ENCODE measurements at places on chromosomes 11 and 22. TPM values are rescaled to one million over a fixed set of nuclear protein-coding genes. Genes with fewer than 3 reads are reported as not detected.

DNA sequence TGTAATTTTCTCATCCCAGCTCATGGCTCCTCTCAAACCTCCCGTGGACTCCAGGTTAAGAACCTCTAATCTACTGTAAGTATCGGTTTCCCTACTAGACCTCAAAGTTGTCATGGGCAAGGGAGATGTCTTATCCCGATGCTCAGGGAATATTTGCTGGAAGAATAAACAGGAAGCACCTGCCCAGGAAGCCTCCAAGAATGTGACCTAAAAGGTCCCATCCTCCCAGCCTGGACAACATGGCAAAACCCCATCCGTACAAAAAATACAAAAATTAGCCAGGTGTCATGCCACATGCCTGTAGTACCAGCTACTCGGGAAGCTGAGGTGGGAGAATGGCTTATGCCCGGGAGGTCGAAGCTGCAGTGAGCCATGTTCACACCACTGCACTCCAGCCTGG, 62.4 kb downstream of the APOL1 start:
- H3K4me3 ChIP-seq: no peak overlapping the region
- H3K27me3 ChIP-seq: no peaks in the 10 kb centered on the region
- H3K27ac ChIP-seq: no peak overlapping the region
- H3K4me1 ChIP-seq: peaks cover 4% of the 10 kb centered on the region

DNA sequence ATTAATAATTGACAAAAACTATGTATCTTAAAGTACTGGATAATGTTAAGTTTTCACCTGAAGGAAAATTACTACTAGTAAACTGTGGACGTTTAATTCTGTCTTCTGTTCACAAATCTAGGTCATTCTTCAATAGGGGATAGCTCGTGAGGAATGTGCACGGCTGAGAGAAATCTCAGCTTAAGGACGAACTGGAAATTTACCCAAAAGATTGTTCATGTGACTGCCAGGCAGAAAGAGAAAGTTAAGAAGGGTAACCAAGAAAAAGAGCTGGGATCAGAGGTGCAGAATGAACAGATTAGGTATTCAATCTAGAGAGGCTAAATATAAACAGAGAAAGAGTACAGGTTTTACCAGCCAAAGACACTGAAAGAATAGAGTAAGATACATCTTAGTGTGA, 245.3 kb downstream of the CASP12 start:
- no peak overlapping the region for H3K4me3 ChIP-seq
- peaks cover 38% of the 10 kb centered on the region for H3K4me1 ChIP-seq
- no peak for DNase-seq
- H3K27me3 ChIP-seq: peaks cover 8% of the 10 kb centered on the region

GRCh38 chr22:24875862-24876506, 70.0 kb downstream of the SGSM1 start:
- no peak overlapping the region for H3K27ac ChIP-seq
- H3K4me3 ChIP-seq: no peak overlapping the region
- DNase-seq: peak; percentile 73
- H3K27me3 ChIP-seq: no peaks in the 10 kb centered on the region
- H3K36me3 ChIP-seq: no peaks in the 10 kb centered on the region

GRCh38 chr11:104984808-104985207, 16.4 kb upstream of the CASP4 start:
- no peaks in the 10 kb centered on the region for H3K4me1 ChIP-seq
- no peaks in the 10 kb centered on the region for H3K36me3 ChIP-seq
- DNase-seq: no peak

GRCh38 chr11:5684036-5684645, 733 bp downstream of the TRIM5 start:
- H3K4me1 ChIP-seq: peaks cover 48% of the 10 kb centered on the region
- peak overlapping the region; percentile 95 for H3K27ac ChIP-seq
- no peaks in the 10 kb centered on the region for H3K27me3 ChIP-seq
- H3K36me3 ChIP-seq: peaks cover 17% of the 10 kb centered on the region

GRCh38 chr11:61862714-61863547, 28.4 kb downstream of the FADS3 start:
- DNase-seq: no peak
- H3K27me3 ChIP-seq: no peaks in the 10 kb centered on the region
- H3K4me3 ChIP-seq: no peak overlapping the region
- peaks cover 52% of the 10 kb centered on the region for H3K36me3 ChIP-seq
- no peaks in the 10 kb centered on the region for H3K4me1 ChIP-seq
- no peak overlapping the region for H3K27ac ChIP-seq

GRCh38 chr11:126751242-126751641, 249.3 kb downstream of the KIRREL3 start:
- no peaks in the 10 kb centered on the region for H3K36me3 ChIP-seq
- H3K27ac ChIP-seq: no peak overlapping the region
- H3K4me1 ChIP-seq: no peaks in the 10 kb centered on the region
- peaks cover 2% of the 10 kb centered on the region for H3K27me3 ChIP-seq
- no peak overlapping the region for H3K4me3 ChIP-seq

GRCh38 chr11:35947437-35947836, 3.6 kb downstream of the LDLRAD3 start:
- no peaks in the 10 kb centered on the region for H3K36me3 ChIP-seq
- H3K4me3 ChIP-seq: no peak overlapping the region
- no peak overlapping the region for H3K27ac ChIP-seq
- peaks cover 7% of the 10 kb centered on the region for H3K4me1 ChIP-seq
- H3K27me3 ChIP-seq: peaks cover 44% of the 10 kb centered on the region
- no peak for DNase-seq

DNA sequence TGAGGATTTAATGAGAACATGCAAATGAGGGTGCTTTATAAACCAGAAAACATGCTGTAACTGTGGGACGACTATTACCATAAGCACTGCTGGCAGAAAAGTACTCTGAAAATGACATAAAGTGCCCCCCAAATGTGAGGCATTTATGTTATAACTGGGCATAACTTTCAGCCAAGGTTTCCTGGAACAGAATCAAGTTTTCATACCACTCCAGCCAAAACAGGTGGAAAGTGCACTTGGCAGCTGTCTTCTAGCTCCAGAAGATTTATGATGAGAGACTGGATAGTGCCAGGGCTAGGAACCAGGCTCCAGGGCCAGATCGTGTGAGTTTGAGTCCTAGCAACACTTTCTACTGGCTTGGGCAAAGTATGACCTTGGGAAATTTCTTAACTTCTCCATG, 339.2 kb downstream of the TENM4 start:
- no peak for DNase-seq
- no peak overlapping the region for H3K27ac ChIP-seq
- H3K4me3 ChIP-seq: no peak overlapping the region
- H3K4me1 ChIP-seq: no peaks in the 10 kb centered on the region

DNA sequence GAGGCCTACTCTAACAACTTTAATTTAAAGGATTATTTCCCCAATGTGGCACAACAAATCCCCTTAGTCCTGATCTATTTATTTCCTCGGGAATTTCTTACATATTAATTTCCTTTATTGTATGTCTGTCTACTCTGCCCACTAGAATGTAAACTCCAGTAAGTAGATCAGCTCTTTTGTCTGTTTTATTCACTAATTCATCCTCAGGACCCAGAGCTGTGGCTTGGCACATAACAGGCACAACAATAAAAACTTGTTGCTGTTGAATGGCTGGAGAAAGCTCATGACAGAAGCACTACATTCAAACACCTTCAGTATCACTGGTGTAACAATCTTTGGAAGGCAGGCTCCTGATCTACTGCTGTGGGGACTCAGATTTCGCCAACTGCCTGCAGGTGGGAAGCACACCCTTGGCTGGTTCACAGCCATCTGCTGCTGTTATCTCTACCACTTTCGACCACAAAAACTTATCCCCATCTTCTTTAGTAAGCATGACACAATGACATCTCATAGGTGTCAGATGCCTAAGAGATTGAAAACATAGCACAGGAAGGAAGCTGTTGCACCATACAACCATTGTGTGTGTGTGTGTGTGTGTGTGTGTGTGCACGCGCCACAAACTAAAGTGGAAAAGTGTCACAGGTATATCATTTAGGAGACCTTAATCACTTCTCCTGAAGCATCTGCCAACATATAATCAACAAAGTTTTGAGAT, 11.9 kb downstream of the HIRA start:
- H3K4me3 ChIP-seq: peak overlapping the region; percentile 52
- H3K27me3 ChIP-seq: no peaks in the 10 kb centered on the region
- peak; percentile 84 for DNase-seq
- H3K36me3 ChIP-seq: peaks cover 21% of the 10 kb centered on the region
- peak overlapping the region; percentile 83 for H3K27ac ChIP-seq

- H3K27ac ChIP-seq: no peak overlapping the region
- no peak overlapping the region for H3K4me3 ChIP-seq
- no peaks in the 10 kb centered on the region for H3K36me3 ChIP-seq
Observed at GRCh38 chr11:110512026-110512425, 82.3 kb downstream of the FDX1 start.

GRCh38 chr11:33412241-33412640, 155.1 kb downstream of the HIPK3 start:
- H3K27me3 ChIP-seq: peaks cover 9% of the 10 kb centered on the region
- H3K27ac ChIP-seq: no peak overlapping the region
- H3K4me1 ChIP-seq: no peaks in the 10 kb centered on the region

DNA sequence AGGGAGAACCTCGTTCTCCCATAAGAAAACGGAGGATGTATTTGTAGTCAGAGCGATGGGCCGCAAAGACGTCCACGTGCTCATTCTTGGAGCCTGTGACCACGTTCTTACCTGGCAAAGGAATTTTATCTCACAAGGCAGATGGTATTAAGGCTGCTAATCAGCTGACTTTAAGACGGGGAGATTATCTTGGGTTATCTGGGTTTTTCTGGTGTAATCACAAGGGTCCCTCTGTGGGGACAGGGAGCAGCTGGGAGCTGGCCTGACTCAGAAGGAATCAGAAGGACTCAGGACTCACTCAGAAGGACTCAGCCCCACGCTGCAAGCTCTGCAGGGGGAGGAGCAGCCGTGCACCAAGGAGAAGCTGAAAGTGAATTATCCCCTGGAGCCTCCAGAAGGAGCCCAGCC, 7.5 kb upstream of the SIGIRR start:
- H3K36me3 ChIP-seq: peaks cover 18% of the 10 kb centered on the region
- peaks cover 6% of the 10 kb centered on the region for H3K4me1 ChIP-seq
- no peak overlapping the region for H3K4me3 ChIP-seq
- no peaks in the 10 kb centered on the region for H3K27me3 ChIP-seq
- no peak for DNase-seq

DNA sequence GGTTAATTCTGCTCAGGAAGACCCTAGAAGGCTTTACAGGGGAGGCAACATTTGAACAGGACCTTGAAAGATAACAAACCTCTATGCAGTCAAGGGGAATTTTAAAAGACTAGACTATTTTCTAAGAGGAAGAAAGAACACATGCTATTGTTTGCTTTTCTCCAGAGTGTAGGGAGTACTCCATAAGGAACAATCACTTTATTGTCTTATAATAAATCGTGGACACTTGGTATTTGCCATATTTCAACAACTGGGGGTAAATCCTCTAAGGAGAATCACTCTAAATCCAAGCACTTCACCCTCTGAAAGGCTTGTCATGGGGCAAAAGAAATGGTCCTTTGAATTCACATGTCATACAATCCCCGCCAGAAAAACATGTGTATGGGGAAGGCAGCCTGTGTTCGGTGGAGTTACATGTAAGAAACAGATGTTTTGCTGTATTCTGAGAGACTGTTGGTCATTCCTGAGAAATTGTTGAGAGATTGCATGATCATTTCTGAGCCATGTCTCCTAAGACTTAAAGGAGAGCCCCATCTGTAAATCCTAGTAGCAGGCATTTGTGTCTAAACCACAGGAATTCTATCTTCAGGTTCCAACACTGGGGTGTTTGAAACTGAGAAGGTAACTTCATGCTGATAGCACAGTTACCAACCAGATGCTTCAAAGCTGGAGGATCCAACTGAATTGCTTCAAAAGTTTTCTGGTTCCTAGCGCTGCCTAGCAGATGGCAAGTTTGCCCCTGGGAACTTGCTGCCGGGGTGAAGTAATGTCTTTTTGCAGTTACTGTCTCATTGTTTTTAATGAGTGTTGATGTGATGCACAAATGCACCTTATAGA, 66.8 kb downstream of the FZD4 start:
- no peak for DNase-seq
- H3K36me3 ChIP-seq: no peaks in the 10 kb centered on the region
- H3K4me1 ChIP-seq: no peaks in the 10 kb centered on the region
- peaks cover 9% of the 10 kb centered on the region for H3K27me3 ChIP-seq

- no peak for DNase-seq
- H3K27me3 ChIP-seq: peaks cover 7% of the 10 kb centered on the region
- peak overlapping the region; percentile 40 for H3K4me3 ChIP-seq
- peaks cover 21% of the 10 kb centered on the region for H3K4me1 ChIP-seq
- H3K27ac ChIP-seq: peak overlapping the region; percentile 32
Observed at GRCh38 chr11:66020618-66021357, 5.5 kb downstream of the CATSPER1 start.

- peak overlapping the region; percentile 81 for H3K4me3 ChIP-seq
- H3K36me3 ChIP-seq: peaks cover 11% of the 10 kb centered on the region
- no peaks in the 10 kb centered on the region for H3K27me3 ChIP-seq
Observed at GRCh38 chr11:76380159-76380976, 564 bp downstream of the THAP12 start.

GRCh38 chr11:33187998-33188722, 26.9 kb upstream of the CSTF3 start:
- no peak for DNase-seq
- H3K36me3 ChIP-seq: no peaks in the 10 kb centered on the region
- H3K27me3 ChIP-seq: peaks cover 2% of the 10 kb centered on the region
- H3K4me3 ChIP-seq: no peak overlapping the region

- no peaks in the 10 kb centered on the region for H3K27me3 ChIP-seq
- no peak for DNase-seq
- H3K36me3 ChIP-seq: peaks cover 33% of the 10 kb centered on the region
- no peak overlapping the region for H3K27ac ChIP-seq
Observed at GRCh38 chr22:46175631-46176030, 25.3 kb downstream of the PPARA start.

- no peaks in the 10 kb centered on the region for H3K27me3 ChIP-seq
- no peak for DNase-seq
- H3K36me3 ChIP-seq: no peaks in the 10 kb centered on the region
- H3K4me3 ChIP-seq: no peak overlapping the region
Observed at GRCh38 chr22:32545801-32546200, 71.2 kb downstream of the FBXO7 start.

DNA sequence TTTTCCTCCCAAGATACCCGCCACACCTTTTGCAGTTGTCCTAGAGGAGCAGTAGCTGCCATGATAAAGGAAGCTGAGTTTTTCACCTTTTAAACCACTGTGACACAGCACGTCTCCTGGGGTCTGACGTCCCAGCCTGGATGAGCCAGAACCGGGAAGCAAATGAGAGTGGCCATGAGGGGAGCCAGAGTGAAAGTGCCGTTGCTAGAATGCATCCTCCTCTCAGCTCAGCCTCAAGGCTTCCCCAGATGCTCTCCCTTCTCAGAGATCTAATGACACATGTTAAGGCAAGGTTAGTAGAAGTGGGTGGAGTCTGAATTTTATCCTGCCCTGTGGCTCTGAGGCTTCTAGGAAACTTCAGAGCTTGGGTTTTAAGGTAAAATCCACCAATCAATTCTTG, 23.4 kb upstream of the HTR3A start:
- DNase-seq: no peak
- H3K4me3 ChIP-seq: no peak overlapping the region
- no peaks in the 10 kb centered on the region for H3K4me1 ChIP-seq
- H3K36me3 ChIP-seq: no peaks in the 10 kb centered on the region
- no peak overlapping the region for H3K27ac ChIP-seq
- H3K27me3 ChIP-seq: peaks cover 13% of the 10 kb centered on the region

SAA4 gene
- total RNA-seq: not detected

OR51A7 gene
- not detected for total RNA-seq

C11orf16 gene
- total RNA-seq: not detected

NXPE4 gene
- total RNA-seq: not detected

OR52H1 gene
- total RNA-seq: not detected

HBE1 gene
- total RNA-seq: not detected

ADAMTS15 gene
- total RNA-seq: 0.02 TPM

APOC3 gene
- total RNA-seq: not detected

LYVE1 gene
- not detected for total RNA-seq

UBASH3B gene
- 14.8 TPM for total RNA-seq

RAB6A gene
- 74.3 TPM for total RNA-seq

GRAP2 gene
- 34.4 TPM for total RNA-seq

TSPAN18 gene
- 1.5 TPM for total RNA-seq

CRYBB3 gene
- not detected for total RNA-seq

MISFA gene
- 3.5 TPM for total RNA-seq

UBQLN3 gene
- total RNA-seq: not detected

FSHB gene
- not detected for total RNA-seq
